ENCODE measurements at places on chromosomes 13 and 19.
A peak's percentile ranks its signal among the peaks of the same experiment; 100 is the strongest.

DNA sequence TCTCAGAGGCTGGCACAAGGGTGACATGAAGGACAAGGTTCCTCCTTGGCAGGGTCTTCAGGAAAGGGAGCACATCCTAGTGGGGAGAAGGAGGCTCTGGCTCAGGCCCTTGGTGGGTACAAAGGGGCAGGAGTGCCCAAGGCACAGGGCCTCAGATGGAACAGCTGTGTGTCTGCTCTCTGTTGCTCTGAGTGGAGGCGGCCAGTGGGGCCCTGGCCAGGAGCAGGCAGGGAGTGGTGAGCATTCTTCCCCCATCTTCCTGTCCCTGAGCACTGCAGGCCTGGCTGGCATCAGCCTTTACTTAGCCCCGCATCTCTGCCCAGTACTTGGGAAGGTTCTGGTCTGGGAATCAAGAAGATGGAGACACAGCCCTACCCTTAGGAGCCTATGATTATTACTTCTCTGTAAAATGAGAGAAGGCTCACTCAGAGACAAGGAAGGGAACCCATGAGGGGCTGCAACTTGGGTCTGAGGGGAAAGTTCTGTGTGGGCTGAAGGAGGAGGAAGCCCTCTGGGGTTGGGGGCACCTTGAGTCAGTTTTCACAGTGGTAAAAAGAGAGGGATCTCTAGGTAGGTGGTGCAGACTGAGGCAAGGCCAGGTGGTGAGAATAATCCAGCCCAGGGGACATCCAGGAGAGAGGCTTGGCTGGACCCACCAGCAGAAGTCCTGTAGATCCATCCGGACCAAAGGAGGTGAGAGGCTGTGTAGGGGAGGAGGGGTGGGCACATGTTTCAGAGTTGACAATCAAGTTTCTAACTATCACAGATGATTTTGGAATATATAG lies 173.5 kb downstream of the TSHZ3 start:
- DNase-seq: no peak

DNA sequence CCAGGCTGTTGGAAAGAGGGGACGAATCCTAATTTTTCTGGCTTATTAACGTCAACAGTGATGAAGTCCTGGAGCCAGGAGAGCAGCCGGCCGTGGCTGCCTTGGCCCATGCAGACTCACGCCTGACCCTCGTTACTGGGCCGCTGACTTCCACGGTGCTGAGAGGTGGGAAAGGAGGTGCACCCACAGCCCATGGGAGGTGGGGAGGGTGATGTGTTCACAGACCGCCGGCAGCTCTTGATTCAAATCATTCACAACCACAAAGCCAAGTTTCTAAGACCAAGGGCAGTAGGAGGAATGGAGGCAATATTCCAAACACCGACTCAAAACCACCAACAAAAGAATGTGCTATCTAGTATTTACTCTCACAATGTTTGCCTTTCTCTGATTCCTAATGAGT lies 24.3 kb downstream of the COL4A2 start:
- DNase-seq: no peak

DNA sequence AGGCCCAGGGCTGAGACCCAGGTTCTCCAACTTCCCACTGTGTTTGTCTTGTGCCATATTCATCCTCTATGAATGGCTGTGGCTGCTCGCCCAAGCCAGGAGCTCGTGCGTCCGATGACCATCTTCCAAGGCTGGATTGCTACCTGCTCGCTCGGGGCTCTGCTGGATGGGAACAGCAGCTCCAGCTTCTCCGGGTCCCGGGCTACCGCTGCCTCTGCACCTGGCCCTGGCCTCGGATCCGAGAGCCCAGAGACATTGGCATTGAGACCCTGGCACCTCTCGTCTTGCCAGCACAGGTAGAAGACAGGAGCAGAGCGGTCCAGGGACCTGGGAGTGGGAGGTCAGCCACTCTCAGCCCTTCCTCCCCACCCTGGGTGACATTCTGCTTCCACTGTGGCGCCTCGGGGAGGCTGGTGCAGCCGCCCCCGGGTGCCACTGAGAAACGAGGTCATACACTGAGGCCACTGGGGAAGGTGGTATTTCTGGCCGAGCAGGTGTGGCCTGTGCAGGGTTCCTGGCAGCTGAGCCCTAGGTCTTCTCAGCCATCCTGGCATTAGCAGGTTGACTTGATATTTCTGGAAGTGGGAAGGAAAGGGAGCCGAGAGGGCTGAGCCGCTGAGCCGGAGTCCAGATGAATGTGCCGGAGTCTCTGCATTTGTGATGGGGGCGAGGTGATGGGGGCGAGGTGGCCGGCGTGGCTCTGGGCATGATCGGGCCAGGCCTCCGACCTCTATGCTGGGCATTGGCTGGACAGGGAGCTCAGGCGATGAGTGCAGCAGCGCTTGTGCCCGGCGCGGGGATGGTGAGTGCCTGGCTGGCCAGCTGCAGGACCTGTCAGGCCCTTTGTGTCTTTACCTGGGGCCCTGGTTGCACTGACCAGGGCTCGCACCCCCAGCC lies 18.6 kb downstream of the NDUFB7 start:
- no peak for DNase-seq

DNA sequence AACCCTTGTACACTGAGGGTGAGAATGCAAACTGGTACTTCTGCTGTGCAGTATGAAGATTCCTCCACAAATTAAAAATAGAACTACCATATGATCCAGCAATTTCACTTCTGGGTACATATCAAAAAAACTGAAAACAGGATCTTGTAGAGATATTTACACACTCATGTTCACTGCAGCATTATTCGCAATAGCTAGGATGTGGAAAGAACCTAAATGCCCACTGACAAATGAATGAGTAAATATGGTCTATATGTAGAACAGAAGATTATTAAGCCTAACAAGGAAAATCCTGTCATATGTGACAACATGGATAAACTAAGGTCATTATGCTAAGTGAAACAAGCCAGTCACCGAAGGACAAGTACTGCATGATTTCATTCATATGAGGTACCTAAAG lies 304.7 kb downstream of the ENOX1 start:
- DNase-seq: no peak

GRCh38 chr19:4453232-4454179 lies 4.1 kb downstream of the UBXN6 start:
- DNase-seq: no peak

DNA sequence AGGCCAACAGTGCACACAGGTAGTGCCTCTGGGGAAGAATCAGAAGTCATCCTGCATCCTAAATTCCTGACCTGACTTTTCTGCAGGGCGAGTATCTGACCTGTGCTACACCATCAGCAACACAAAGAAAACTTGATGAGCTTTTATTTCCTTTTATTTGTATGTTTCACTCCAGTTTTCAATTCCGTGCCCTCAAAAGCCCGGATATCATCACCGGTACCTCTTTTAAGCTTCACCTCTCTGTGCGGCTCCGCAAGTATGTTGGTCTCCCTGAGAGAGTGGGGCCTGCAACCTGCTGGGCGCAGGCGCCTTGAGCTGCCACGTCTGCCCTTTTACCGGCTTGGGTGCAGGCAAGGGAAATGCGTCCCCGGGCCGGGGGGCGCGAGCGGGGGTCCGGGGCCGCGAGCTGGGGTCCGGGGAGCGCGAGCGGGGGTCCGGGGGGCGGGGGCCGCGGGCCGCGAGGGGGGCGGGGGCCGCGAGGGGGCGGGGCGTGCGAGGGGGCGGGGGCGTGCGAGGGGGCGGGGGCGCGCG lies 4.3 kb upstream of the DUXA start:
- no peak for DNase-seq

DNA sequence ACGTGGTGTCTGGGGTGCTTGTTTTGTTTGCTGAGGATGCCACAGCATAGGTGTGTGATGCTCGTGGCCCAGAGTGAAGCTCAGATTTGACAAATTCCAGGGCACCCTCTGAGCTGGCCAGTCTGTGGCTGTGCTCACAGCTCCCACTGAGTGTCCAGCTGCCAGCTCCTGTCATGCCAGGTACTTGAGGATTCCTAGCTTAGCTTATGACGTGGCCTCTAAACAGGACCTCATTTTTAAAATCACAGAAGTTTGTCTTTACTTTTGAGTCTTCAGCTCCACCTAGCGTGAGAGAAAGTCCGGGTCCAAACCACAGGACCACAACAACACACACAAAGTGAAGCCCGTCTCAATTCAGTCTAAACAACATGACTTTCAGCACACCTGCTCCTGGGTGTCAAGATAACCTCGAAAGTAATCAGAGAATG lies 117.3 kb downstream of the RAB20 start:
- DNase-seq: peak; percentile 26

- DNase-seq: no peak
Measured at GRCh38 chr13:101965096-101965495, 436.8 kb downstream of the FGF14 start.

DNA sequence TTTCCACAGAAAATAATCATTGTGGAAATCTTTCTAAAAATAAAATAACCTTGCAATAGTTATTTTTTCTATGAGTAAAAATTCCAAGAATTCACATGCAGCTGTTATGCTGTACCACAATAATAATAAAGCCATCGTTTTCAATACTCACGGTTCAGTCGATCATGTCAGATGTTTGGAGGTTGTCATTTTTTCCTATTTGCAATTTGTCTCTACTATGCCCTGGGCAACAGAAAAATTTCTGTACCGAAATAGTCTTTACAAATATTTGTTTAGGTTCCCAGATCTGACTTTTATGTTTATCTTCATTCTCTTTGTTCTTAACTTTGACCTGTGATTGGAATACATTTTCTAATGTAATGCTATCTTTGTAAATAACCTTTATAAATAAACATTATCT lies 79.7 kb downstream of the ESD start:
- DNase-seq: no peak

GRCh38 chr19:290372-291005 lies 714 bp downstream of the PLPP2 start:
- no peak for DNase-seq

DNA sequence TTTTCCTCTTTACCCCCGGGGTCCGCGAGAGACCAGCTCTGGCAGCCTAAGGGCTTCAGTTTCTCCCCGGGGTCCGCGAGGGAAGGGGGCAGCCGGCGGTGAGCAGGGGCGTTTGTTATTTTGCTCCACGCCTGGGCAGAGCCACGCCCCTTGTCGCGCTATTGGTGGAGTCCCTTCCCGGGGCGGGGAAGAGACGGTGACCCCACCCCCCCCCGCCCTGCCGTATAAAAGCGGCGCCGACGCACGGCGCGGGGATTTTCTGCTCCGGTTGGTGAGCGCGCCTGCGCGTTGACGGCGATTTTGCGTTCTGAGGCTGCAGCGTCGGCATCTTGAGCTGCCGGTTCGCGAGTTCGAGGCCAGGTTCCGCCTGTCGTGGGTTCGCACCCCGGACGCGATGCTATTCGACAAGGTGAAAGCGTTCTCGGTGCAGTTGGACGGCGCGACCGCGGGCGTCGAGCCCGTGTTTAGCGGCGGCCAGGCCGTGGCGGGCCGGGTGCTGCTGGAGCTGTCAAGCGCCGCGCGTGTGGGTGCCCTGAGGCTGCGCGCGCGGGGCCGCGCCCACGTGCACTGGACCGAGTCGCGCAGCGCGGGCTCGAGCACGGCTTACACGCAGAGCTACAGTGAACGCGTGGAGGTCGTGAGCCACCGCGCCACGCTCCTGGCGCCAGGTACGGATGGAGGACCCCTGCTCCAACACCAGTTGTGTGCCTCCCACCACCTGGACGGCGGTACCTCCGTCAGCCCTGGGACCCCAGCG lies at the start of gene ARRDC2:
Gene ARRDC2 (plus strand): TSS at position 254 of the 757 bp plus-strand sequence. CDS start 141 bp downstream, at position 395.
- peak; percentile 58 for DNase-seq

DNA sequence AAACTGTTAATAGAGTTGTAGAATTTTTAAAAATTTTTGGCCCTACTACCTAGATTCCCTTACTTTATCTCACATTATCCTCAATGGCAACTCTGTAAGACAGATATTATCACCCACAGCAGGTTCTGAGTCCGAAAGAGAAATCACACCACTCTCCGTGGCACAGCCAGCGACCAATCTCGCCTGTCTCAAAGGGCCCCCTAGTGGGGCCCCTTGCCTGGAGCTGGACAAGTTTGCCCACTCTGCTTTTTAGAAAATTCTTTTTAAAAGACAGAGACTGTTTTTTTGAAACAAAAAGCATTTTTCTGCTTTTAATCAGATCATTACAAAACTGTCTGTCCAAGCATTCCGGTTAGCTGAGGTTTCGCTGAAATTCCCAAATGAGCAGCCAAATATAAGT lies 21.7 kb downstream of the PHF11 start:
- DNase-seq: no peak

GRCh38 chr19:58513213-58513693 lies 1.5 kb upstream of the SLC27A5 start:
- no peak for DNase-seq

- DNase-seq: no peak
Measured at GRCh38 chr13:30509254-30510050, 43.7 kb upstream of the HMGB1 start.

DNA sequence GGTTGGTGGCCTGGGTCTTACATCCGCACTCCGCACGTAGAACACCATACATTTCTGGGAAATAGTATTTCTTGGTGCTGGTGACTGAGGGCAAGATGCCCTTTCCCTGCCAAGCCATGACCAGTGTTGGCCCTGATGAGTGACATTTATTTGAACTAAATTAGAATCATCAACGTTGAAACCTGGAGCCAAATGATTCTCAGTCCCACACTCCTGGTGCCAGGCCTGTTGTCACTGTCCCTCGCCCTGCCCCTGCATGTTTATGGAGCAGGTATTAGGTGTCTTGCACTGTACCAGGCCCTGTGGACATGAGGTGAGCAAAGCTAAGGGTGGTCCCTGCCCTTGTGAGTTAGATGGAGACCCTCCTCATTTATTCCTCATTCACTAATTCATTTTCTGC lies 5.8 kb downstream of the CHST8 start:
- DNase-seq: no peak

GRCh38 chr19:30362156-30362754 lies 9.9 kb upstream of the ZNF536 start:
- no peak for DNase-seq

DNA sequence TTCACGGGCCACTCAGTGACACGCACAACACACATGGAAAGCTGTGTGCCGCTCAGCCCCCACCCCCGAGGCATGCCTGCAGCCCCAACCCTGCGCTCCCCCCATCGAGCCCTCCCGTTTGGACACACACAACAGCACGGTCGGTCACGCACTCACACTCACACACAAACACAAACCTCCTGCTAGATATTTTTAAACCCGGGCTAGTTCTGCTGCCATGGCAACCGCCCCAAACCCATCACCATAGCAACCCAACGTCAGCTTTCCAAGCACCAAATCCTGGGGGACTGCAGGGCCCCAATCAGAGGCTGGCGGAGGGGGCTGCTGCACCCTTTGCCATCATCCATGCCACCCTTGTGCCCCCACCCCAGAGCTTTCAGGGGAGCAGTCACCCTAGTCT lies 2.5 kb upstream of the NOVA2 start:
- no peak for DNase-seq

Data from NCI-H524 treated with DMSO at 0.1 percent for 48 hours (cell line).